CD4-positive, alpha-beta T cell treated with Interleukin-2 at 100 ng/mL for 4 hours (primary cell): ENCODE measurements at places on chromosomes 4 and X.

DNA sequence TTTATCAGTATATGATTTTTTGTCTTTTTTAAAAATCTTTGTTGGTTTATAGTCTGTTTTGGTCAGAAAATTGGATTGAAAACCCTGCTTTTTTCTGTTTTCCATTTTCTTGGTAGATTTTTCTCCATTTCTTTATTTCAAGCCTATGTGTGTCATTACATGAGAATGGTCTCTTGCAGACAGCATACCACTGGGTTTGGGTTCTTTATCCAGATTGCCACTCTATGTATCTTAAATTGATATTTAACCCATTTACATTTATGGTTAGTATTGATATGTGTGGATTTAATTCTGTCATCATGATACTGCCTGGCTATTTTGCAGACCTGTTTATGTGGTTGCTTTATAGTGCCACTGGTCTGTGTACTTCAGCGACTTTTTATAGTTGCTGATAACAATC, 239.9 kb upstream of the NDST4 start:
- DNase-seq: no peak

- no peak for DNase-seq
These were observed 20.3 kb downstream of the CFAP99 start for GRCh38 chr4:2438822-2439718.

- no peak for DNase-seq
These were observed 163.6 kb upstream of the FAT1 start for GRCh38 chr4:186887291-186887700.

DNA sequence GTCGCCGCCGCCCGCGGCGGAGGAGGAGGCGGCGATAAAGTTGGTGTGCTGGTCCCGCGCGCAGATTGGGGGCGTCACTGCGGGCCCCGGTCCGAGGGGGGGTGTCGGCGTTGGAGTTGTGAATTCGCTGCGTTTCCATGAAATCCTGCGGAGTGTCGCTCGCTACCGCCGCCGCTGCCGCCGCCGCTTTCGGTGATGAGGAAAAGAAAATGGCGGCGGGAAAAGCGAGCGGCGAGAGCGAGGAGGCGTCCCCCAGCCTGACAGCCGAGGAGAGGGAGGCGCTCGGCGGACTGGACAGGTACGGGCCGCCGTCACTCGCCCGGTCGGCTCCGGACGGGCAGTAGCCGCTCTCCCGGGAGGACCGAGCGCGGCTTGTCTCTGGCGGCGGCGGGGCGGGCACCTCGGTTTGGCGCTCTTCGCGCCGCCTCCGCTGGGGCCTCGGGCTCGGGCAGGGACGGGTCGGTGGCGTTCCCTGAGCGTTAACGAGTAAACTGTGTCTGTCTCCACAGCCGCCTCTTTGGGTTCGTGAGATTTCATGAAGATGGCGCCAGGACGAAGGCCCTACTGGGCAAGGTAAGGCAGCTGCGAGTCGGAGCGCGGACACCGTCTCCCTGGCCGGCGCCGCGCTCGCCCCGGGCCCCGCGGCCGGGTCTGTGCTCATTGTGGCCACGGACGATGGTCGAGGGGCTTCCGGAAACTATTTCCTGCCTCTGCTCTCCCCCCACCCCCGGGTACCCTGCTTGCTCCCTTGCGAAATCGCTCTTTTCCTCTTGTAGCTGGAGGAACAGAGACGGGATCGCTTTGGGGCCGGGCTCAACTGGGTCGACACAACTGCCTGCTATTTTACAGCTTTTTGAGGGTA, 658 bp downstream of the KDM6A start:
- DNase-seq: peak; percentile 31

- DNase-seq: no peak
These were observed 64.1 kb upstream of the GPM6A start for GRCh38 chr4:175875993-175876771.

DNA sequence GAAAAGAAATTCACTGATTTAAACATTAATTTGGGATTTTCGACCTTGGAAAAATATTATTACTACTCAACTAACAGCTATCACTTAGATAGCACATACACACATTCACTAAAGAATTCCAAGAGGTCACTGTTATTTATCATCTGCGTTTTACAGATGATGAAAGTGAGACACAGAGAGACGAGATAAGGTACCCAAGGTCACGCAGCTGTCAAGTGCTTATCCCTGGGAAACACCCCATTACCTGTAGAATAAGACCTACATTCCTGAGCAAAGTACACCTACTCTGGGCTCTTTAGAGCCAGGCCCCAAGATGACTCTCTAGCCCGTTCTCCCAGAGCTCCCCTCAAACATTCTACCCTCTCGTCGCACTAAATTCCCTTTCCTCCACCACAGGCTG, 48.6 kb downstream of the HAUS3 start:
- DNase-seq: no peak

DNA sequence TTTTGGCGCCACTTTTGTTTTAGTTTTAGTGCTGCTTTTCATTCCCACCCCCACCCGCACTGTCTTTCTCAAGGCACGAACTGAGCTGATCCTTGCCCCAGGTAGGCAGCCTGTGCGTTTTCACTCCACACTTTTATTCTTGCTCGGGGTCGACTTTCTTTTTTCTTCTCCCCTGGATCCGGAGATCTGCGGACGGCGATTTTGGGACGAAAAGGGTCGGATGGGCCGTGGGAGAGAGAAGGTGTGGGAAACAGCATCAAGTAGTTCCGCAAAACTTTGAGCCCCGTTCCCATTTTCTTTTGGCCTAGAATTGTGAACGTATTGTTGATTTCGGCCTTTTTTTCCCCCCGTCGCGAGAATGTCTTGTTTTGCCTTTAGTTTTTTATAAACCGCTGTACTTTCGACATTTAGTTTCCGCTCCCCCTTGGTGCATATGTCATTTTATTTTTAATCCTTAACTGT, 531 bp downstream of the STAG2 start:
- DNase-seq: peak; percentile 10

DNA sequence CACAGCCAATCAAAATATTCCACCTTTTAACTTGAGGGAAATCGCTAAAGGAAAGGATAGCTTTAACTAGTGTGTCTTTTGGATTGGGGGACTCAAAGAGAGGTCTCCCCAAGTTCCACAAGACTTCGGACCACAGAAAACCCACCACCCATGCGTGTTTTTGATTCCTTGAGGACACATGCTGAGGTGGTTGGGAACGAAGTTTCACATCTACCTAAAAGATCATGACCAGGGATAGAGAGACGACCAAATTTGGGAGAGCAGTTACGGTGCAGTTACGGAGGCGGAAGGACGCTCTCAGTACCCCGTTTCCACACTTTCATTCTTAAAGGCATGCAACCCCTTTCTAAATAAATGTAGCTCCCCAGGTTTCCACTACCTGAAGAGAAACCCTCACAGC, 1.1 kb downstream of the PCYT1B start:
- DNase-seq: no peak

DNA sequence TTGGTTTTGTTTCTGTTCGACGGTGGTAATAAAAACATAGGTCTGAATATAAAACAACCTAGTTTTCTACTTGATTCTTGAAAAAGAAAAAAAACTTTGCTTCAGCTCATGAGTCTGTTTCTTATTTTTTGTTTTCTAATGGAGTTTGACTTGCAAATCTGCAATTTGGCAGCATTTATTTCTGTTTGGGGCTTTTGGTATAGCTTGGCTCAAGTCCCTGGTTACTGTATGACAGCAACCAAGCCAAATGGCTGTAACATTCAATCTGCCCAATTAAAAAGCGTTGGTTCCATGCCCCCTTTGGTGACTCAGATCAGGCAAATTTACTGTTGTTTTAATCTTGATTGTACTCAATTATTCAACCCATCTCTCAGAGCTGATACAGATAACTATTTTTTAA, 263.4 kb downstream of the GRIA3 start:
- no peak for DNase-seq

- DNase-seq: no peak
These were observed 233.9 kb upstream of the EDA2R start for GRCh38 chrX:66872771-66873170.

DNA sequence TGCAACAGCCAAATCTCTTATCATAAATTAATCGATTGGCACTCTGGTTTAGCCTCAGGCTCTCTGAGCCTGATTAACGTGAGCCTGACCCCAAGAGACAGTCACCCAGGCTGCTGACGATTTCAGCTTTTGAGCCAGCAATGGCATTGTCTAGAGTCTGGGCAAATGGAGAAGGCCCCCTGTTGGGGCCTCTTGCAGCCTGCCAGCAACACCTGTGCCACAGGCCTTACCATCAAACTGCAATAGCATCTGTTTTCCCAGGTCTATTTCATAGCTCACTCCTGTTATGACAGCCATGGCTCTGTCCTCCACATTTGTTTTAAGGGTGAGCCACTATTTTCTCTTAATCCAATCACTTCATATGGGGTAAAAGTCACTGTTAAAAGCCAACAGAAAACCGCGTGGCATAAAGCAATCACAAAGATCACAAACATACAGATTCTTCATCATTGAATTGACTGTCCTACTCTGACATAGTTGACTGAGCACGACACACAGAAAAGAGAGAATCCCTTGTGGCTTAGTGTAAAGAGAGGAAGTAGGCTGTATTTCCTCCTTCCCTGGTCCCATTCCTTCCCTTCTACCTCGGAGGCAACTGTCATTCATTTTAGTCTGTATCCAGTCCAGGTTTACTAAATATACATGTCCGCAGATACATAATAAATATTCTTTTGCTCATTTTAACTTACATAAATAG, 47.8 kb downstream of the SLC9A7 start:
- DNase-seq: no peak

DNA sequence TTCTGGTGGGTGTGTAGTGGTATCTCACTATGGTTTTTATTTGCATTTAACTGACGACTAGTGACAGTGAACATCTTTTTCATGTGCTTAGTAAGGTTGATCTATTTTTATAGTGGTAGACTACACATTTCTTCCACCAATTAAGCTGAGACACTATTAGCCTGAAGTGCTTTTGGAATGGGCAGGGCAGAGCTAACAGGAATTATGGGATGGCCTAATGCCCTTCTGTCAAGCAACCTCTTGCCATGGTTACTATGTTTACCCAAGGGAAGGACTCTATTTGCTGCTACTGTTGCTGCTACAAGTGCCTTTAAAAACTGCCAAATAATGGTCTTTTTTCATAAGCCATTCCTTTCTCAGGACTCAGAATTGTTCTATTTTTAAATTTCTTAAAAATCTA, 676.7 kb upstream of the ACTRT1 start:
- DNase-seq: no peak

- no peak for DNase-seq
These were observed 145.2 kb upstream of the SCML1 start for GRCh38 chrX:17592117-17592516.

DNA sequence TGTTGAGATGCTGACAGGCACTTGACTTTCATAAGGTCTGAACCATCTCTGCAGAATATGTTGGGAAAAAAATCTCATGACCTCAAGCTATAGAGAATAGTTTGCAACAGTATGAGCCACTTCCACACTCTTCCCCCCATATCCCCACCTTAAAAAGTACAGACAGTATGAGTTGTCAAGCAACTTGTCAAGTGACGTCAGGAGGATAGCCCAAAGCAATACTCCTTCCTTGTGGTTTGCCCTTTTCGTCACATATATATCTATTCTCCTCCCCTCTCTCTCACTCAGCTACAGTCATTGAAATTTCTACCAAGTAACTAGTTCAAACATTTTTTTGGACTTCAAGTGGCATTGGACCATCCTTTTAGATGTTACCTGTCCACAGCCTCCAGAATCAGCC, 67.7 kb downstream of the MCF2 start:
- no peak for DNase-seq

GRCh38 chr4:7782783-7783182, 156.9 kb downstream of the AFAP1 start:
- DNase-seq: no peak

- no peak for DNase-seq
These were observed 78.5 kb downstream of the CRMP1 start for GRCh38 chr4:5814421-5814820.

DNA sequence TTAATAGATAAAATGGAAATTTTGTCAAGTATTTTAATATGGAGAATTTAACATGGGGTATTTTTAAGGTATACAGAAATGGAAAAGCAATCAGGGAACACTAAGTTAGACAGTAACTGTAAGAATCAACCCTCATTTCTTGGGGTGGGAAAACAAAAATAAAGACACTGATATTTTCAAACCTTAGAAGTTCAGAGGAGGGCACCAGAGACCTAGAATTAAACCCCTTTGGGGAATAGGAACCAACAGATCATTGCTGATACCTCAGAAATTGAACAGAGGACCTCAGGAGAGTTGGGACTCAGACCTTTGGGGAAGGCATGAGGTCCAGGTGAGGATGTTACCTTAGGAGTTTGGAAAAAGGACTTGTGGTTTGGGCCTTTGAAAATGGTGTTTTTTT, 435.6 kb downstream of the TMA16 start:
- DNase-seq: no peak

DNA sequence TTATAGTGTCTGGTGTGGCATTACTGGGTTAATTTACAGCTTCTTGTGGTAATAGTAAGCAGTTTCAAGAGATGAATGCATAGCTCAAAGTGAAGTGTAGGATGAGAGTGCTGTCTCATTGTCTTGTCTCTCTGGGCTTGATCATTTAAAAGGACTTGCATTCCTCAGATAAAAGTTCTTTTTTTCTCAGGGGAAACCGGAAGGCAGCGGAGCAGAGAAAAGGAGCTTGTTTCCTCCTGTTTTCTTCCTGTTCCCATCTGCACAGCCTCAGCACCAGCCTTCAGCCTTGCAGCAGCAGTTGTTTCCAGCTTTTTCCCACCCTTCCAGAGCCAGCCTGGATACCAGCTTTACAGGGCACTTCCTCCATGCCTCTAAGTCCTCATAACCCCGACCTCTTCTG, 61.4 kb upstream of the LGI2 start:
- no peak for DNase-seq

DNA sequence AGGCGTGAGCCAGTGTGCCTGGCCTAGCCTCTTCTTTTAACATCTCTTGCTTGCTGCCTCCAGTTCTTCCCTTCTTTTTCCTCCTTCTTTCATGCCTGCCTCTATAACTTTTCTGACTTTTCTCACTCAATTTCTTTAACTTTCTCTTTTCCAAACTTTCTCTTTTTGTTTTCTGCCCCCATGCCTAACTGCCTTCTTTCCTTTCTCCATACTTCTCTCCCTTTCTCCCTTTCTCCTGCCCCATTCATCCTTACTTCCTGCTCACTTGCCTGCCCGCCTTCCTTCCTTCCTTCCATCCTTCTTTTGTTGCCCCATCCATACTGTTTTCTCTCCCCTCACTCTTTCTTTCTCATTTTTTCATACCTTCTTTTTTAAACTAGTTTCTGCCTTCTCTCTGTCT, 105.2 kb downstream of the RBMX2 start:
- DNase-seq: no peak

DNA sequence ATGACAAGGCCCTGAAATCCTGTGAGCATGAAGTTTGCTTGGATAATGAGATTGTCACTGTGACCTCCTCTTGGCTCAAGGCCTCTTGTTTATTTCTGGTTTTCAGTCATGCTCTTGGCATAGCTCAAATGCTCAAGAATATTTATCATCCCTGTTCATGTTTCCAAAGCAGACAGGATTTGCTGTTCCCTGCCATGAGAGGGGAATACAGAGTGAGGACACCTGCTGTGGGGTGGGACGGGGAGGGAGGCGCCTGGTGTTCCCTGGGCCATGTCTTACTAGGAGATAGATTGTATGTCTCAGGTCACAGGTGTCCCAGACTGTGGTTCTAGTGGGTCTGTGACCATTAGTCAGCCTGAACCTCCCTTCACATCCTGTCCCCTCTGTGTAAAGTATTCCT, 34.9 kb upstream of the SH3RF1 start:
- no peak for DNase-seq

GRCh38 chr4:176422001-176422400, 102.2 kb downstream of the SPCS3 start:
- no peak for DNase-seq

GRCh38 chrX:110402091-110402849, 43.6 kb downstream of the RTL9 start:
- DNase-seq: no peak

GRCh38 chrX:54248309-54248708, 65.3 kb upstream of the FAM120C start:
- DNase-seq: peak; percentile 0

GRCh38 chrX:44675362-44676024, 132.8 kb upstream of the FUNDC1 start:
- no peak for DNase-seq
